NCI-H1048 (cell line): ENCODE measurements at places on chromosomes 16 and 17.

GRCh38 chr16:67965668-67966548 is 2.5 kb downstream of the SLC12A4 start:
- DNase-seq, result no peak

- DNase-seq, result no peak
These were observed at the start of gene ATP2A3 for GRCh38 chr17:3964203-3965117. Gene ATP2A3 (minus strand): TSS chr17:3964437. CDS start chr17:3964291, 146 bp downstream.

GRCh38 chr16:87273471-87274030 is 43.6 kb downstream of the C16orf95 start:
- no peak for DNase-seq

DNA sequence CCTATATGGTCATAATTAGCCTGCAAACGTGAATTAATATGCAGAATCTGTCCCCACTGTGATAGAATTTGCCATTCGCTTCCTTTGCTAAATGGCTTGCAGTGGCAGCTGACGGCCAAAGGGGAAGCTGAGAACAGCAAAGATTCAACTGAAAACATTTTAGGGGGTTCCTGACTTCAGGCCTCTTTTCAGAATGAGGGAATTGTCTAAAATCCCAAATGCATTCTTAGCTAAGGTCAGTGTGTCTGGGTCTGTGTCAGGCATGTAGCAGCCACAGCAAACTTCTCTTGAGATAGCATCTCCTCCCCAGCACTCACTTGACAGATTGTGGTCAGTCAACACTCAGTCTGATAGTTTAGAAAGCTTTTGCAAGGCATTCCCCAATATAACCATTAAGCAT is 701.1 kb downstream of the WWOX start:
- DNase-seq, result no peak

DNA sequence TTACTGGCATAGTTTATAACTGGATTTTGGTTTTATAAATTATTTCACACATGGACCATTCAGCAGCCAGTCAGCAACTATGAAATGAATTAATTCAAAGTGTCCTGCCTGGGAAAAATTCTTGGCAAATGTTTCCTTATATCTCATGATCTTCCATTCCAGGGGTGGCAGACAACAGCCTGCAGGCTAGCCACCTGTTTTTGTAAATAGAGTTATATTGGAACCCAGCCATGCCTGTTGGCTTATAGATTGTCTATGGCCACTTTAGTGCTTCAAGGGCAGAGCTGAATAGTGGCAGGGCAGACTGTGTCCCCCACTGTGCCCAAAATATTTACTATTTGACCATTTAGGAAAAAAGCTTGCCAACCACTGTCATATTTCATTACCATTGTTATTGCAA is 613.7 kb downstream of the TMEM114 start:
- DNase-seq, result no peak

DNA sequence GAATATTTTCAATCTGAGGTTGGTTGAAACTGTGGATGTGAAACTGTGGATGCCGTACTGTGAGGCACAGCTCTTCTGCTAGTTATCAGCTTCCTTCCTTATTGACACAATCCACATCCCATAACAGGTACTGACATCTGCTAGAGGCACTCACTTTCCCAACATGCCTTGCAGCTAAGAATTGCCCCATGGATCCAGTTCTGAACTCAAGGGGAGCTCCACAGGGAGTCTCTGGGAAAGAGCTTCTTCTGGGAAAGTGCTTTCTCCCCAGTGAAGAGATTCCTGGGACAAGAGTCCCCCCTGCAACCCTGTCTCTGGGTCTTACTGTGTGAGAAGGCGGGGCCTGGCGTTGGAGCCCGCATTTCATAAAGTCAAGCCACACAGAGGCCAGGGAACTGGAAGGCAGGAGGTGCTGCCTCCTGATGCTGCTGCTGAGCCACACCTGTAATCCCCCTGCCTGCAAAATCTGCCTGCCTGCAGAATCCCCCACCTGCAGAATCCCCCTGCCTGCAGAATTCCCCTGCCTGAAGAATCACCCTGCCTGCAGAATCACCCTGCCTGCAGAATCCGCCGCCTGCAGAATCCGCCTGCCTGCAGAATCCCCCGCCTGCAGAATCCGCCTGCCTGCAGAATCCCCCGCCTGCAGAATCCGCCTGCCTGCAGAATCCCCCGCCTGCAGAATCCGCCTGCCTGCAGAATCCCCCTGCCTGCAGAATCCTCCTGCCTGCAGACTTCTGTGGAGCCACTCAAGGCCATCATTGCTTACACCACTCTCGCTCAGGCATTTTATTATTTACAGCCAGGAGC is 305.4 kb downstream of the FOXL1 start:
- DNase-seq, result no peak

GRCh38 chr16:30760577-30761426 is 1.1 kb downstream of the CFAP119 start:
- DNase-seq, result no peak

GRCh38 chr16:60748366-60748765 is 1287.9 kb downstream of the CDH8 start:
- DNase-seq, result no peak

- DNase-seq, result no peak
These were observed 31.4 kb upstream of the MED9 start for GRCh38 chr17:17445296-17445924.

GRCh38 chr16:48250520-48251278 is 3.4 kb upstream of the ABCC11 start:
- no peak for DNase-seq

DNA sequence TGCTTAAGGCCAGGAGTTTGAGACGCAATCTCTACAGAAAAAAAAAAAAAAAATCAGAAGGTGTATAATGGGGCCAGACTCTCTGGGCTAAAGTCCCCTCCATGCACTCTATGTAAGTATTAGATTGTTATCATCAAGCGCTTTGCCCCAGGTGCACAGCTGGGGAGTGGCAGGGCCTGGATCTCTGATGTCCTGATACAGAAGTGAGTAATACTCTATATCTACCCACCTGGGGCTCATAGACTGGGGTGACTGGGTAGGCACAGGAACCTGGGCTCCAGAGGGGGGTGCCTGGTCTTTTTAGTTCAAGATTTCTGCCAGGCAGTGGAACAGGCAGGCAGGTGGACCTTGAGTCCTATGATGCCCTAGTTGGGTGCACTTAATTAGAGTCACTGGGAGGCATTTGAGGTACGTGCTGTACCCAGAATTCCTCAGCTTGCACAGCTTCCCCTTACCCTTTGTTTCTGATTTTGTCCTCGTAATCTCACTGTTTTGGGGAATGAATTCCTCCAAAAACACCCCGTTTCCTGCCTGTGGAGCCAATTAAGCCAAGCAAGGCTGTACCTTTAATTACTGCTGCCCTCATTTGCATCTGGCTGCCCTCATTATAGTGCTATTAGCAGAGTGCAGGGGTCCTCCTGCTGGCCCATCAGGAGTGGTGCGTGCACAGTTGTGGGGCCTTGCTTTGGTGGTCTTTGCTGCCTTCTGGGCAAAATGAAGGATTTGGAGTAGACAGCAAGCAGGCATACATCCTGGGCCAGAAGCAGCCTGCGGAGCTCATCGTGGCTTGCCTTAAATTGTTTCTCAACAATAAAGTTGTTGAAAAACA is 239.0 kb downstream of the SNX29 start:
- no peak for DNase-seq

- DNase-seq, result no peak
These were observed 21.4 kb downstream of the ZC3H18 start for GRCh38 chr16:88591577-88592021.

DNA sequence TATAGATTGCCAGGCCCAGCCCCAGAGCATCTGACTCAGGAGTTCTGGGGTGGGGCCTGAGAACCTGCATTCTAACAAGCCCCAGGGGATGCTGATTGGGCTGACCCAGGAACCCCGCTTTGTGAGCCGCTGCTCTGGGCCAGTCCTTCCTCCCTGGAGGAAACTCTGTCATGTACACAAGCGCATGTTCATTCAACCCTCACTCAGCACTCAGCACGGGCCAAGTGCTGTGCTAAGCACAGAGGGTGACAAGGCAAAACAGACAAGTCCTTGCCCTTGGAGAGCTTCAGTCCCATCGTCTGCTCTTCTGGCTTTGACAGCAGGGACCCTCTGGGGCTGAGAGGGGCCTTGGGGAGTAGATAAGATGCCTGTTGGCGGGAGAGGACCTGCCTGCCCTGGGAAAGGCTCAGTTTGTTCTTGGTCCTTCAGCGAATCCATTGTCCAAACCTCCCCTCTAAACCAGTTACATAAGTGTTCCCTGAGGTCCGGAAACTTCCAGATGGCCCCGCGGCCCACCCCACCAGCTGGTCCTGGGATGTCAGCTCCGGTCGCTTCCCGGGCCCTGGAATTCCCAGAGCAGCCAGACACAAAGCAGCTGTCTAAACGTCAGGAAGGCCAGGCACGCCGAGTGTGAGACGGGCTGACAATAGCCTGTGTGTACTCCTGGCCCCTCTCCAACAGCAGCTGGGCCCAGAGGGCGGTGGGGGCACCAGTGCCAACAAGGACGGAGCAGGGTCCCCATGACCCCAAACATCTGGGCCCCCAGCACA is 88.8 kb downstream of the ZDHHC7 start:
- no peak for DNase-seq

GRCh38 chr17:66088173-66088572 is 103.8 kb downstream of the CEP112 start:
- no peak for DNase-seq

DNA sequence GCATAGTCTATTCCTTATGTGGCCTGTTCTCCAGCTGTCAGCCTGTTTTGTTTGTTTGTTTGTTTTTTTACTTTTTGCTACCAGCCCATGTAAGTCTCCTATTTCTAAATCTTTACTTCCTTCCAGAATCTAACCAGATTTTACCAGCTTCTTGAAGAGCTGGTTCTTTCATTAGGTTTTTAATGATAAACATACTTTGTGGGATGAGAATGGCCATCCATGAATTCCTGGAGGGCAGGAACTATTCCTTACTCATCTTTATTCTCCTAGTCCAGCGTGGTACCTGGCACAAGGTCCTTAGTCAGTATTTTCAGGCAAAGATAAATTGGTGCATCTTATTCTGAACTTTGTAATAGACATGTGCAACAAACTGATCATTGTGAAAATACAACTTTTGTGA is 17.3 kb downstream of the RSPRY1 start:
- no peak for DNase-seq

GRCh38 chr17:74213861-74214391 is 555 bp downstream of the TTYH2 start:
- no peak for DNase-seq

- no peak for DNase-seq
These were observed 9.1 kb upstream of the CCL5 start for GRCh38 chr17:35889241-35889640.
